Stimulated activated CD4-positive, alpha-beta T cell treated with anti-CD3 and anti-CD28 coated beads, TNF-alpha, amount 100 ng/mL, for 48 hours (primary cell): ENCODE measurements at places on chromosomes 6 and 20.

- no peak for DNase-seq
These were observed 13.7 kb upstream of the FAM110A start for GRCh38 chr20:819680-820322.

DNA sequence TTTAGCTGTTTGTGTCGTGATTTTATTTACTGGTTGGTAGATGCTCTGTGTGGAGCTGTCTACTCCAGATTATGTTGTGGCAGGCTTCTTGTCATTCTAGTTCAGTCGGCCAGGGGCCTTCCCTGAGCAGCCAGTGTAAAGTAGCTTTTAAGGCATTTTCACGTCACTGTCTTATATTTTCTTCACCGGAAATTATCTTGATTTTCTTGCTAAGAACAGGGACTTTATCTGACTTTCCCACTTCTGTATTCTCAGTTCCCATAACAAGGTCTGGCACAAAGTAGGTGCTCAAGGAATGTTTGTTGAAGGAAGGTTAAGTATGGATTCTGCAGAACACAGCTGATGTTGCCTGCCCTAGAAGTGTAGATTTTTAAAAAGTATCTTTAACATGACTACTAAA lies 868 bp downstream of the LTV1 start:
- DNase-seq, result no peak

DNA sequence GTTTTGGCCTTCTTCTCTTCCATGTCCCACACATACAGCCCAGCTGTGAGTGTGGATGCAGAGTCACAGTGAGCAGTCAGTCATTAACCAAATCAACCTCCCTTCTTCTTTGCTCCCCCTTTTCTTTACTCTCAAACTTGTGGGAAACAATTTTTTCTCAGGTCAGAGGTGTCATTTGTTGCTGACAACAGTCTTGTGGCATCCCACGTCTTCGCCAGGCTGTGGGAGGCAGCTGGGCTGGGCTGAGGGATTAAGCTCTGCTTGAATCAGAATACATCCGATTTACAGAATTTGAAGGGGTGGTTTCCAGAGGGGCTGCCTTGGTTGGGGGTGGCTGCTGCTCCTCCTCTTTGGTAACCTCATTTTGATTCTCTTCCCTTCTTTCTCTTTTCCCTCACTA lies 40.5 kb downstream of the SCGN start:
- no peak for DNase-seq

DNA sequence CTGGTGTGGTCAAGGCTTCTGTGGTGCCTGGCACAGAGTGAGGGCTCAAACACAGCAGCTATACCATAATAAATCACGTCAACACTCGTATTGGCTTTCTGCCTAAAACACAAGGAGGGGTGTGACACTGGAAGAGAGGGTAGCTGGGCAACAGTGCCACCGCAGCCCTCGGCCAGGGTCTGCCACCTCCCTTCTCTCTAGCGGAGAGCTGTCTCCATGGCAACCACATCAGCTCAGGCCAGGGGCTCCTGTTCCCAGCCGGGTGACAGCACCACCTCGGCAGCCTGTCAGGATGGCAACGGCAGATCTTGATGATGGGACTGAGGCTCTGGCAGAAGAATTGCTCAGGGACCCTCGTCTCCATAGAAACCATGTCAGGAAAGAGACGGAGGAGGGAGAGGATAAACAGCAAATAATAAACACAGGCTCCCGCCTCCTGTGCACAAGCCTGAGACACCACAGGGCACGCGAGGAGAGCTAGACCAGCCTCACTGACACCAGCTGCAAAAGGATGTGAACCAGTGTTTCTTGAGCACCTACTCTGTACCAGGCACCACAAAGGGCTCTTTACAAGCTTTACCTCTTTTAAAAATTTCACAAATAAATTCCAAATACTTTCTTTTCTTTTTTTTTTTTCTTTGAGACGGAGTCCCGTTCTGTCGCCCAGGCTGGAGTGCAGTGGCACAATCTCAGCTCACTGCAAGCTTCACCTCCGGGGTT lies 50.4 kb upstream of the TLDC2 start:
- no peak for DNase-seq

DNA sequence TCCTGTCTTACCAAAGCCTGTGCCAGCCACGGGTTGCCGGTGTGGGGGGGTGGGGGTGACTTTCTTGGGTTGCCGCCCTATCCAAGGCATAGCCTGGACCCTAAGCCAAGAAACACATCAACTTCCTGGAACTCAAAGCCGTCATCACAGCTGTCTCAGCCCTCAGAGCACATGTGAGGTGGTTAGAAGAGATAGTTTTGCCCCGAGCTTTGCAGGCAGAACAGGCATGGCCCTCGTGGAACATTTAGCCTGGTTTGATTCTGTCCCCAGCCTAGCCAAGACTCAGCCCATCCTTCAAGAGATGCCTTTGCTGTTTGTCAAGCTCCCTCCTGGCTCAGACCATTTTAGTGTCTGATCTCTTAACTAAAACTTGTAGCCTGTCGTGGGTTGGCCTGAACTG lies 64.9 kb downstream of the RREB1 start:
- DNase-seq, result no peak

GRCh38 chr6:136866872-136867416 lies 44.6 kb downstream of the PEX7 start:
- no peak for DNase-seq

GRCh38 chr6:3269281-3269975 lies 10.7 kb downstream of the PSMG4 start:
- DNase-seq, result no peak

DNA sequence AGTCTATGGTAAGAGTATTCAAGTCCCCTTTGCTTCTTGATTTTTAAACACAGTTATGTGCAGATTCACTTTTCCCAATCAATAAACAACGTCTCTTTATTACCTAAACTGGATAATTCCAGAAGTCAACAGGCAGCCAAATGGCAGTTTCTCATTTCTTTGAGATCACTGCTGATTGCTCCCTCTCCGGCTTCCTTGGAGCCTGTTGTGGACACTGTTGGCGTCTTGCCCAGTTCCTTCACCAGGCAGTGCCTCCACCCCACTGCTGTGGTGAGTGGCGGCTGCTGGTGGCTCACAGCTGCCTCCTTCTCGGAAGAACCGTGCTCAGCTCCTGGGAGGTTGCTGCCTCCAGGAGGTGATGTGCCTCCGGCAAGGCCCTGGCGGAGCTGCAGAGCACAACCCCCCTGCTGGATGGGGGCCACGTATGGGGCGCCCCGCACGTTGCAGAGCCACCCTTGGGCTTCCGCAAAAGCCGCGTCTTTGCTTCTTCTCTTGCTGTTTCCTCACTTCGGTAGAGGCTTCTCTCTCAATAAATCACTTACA lies 105.1 kb upstream of the CNKSR3 start:
- DNase-seq, result no peak

DNA sequence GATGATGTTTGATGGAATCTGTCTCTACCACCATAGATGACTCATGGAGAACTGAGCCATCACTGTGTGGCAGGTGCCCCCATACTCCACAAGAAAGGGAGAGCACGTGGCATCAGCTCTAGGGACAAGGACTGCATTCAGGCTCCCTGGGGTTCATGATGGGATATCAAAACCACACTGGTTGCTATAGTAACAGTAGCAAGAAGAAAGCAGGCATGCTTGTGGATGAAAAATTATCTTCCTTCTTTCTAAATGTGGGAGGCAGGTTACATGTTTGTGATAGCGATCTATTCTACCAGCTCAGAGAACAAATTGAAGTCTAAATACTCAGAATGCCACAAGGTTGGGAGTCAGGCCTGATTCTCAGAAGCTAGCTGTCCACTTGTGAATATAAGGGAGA lies 224.2 kb downstream of the ARHGAP18 start:
- DNase-seq, result no peak

DNA sequence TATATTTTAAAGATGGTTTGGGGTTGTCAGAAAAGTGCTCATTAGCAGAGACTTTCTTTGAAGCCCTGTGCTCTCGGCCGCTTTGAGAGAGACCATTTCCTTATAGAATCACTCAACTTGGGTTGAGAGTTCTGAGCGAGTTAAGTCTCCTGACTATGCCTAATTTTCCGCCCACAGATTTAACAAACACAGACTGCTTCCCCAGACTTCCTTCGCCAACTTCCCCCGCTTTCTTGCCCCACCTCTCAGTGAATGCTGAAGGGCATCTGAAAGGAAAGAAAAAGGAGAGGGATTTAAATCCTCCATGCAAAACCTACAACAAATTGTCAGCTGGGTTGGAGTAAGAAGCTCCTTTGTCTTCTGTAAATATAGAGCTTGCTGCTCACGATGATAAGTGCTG lies 224.0 kb downstream of the EYA2 start:
- DNase-seq, result no peak

GRCh38 chr6:35296931-35297600 lies 552 bp upstream of the DEF6 start:
- DNase-seq, result no peak

DNA sequence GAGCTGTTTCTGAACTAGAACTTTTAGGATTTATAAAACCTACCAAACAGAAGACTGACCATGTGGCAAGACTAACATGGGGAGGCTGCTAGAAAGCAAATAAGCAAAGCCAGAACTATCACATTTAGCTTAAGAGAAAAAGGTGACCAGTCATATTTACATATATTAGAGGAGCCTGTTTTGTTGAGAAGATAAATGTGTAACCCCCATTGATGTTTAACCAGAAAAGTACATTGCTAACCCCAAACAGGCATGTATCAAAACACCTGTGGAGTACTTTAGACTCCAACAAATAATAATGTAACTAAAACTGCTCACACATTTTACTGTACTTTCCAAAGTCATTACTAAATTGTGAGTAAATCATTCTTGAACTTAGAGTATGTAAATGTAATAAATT lies 35.0 kb downstream of the AKIRIN2 start:
- no peak for DNase-seq

DNA sequence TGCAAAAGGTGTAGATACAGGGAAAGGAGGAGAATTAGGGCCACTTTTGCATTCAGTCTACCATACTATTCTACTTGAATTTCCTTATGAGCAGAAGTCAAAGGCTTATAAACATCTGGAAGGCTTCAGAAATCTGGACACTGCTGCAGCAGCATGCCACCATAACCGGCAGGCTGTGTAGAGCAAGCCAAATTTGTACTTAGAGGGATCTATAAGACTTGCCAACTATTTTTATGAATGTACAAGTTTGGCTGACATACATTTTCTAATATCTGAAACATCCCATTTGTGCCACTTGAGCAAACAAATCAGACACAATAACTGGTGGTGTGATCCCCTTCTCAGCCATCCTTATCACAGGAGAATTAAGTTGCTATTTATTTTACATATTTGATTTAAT lies 14.0 kb upstream of the PLCB1 start:
- no peak for DNase-seq
